ENCODE measurements at places on chromosomes 6 and 20.

DNA sequence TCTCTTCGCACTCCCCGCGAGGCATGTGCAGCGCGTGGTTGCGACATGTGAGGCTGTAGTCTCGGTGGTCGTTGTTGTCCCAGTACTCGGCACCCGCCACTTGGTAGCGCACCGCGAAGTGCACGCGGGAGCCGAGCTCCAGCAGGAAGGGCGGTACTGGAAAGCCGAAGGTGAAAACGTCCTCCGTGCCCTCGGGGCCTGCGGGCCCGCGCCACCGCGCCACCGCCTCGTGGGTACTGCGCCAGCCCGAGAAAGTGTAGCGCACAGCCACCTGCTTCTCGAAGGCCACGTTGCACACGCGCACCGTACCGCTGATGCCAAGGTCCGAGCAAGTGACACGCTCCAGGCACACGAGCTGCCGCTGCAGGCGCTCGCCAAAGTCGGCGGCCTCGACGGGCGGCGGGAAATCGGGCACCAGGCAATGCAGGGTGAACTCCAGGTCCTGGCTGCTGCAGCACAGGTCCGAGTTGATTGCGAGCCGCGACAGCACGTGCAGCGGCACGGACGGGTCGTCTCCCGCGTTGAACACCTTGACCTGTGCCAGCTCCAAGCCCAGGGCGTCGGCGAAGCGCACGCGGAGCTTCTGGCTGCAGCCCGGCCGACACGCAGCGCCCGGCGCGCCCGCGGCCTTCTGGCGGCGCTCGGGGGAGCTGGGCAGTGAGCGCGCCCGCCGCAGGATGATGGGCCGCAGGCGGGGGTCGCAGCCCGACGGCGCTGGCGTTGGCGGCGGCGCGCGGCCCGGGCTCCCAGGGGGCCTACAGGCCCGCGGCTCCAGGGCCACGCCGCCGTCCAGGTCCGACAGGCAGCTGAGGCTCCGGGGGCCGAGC, 840 bp downstream of the PPP1R3D start:
- no peak for DNase-seq

DNA sequence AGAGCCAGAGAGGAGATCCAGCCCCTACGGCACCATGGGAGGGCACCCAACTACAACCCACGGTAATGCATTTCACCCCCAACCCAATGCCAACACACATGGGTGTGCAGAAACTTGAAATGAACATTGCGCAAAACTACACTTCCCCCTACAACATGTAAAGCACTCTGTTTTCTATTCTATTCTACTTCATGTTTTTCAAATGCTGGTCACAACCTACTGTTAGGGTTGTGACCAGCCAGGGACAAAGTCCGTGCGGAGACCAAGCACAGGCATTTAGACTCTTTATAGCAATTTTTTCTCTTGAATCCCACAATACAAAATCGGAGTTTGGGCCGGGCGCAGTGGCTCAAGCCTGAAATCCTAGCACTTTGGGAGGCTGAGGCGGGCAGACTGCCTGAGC, 90.6 kb downstream of the MRPL14 start:
- DNase-seq: no peak

GRCh38 chr20:53162251-53162835, 190.2 kb downstream of the TSHZ2 start:
- DNase-seq: no peak

- DNase-seq: no peak
Observed at GRCh38 chr6:13611715-13612114, 3.4 kb upstream of the NOL7 start.

GRCh38 chr6:14735956-14736486, 509.8 kb upstream of the JARID2 start:
- no peak for DNase-seq

GRCh38 chr20:44594730-44595129, 12.4 kb downstream of the PKIG start:
- no peak for DNase-seq

GRCh38 chr6:15243910-15244619, 1.8 kb upstream of the JARID2 start:
- no peak for DNase-seq

Measured in activated naive CD4-positive, alpha-beta T cell (primary cell).